Foreskin melanocyte (primary cell): ENCODE measurements at places on chromosomes 1 and 21.
A peak's percentile ranks its signal among the peaks of the same experiment; 100 is the strongest.

DNA sequence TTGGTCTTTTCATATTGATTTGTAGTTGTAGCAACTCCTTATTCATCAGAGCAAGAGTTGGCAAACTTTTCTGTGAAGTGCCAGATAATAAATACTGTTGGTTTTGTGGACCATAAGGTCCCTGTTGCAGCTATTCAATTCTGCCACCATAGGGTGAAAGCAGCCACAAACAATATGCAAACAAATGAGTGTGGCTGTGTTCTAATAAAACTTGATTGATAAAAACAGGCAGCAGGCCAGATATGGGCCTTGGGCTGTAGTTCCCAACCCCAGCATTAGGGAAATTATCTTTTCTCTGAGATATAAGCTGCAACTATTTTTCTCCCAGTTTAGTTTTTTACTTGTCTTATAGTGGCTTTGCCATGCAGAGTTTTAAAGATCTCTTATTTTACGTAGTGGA lies 469.2 kb downstream of the SMYD3 start:
- no peak for DNase-seq

DNA sequence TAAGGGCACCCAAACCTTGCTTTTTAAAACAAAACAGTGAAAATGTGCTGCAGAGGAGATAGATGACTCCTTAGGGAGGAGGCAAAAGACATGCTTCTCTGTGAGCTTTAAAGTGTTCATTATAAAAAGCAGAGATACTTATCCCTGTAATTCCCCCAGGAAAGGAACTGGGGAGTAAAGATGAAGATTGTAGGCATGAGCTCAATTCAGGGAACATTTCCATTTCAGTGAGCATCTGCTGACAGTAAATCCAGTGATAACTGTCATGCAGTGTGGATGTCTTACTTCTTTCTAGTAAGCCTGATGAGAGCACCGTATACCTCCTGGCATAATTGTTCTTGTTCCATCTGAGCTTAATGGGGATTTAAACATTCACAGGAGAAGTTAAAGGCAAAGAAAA lies 1296.5 kb downstream of the MRPL39 start:
- no peak for DNase-seq

GRCh38 chr1:46303872-46304326 lies 401 bp downstream of the UQCRH start:
- DNase-seq: no peak

- DNase-seq: no peak
Observed at GRCh38 chr1:234760303-234760723, 150.3 kb upstream of the IRF2BP2 start.

GRCh38 chr1:66271904-66272254 lies 262.1 kb upstream of the SGIP1 start:
- DNase-seq: peak; percentile 76

DNA sequence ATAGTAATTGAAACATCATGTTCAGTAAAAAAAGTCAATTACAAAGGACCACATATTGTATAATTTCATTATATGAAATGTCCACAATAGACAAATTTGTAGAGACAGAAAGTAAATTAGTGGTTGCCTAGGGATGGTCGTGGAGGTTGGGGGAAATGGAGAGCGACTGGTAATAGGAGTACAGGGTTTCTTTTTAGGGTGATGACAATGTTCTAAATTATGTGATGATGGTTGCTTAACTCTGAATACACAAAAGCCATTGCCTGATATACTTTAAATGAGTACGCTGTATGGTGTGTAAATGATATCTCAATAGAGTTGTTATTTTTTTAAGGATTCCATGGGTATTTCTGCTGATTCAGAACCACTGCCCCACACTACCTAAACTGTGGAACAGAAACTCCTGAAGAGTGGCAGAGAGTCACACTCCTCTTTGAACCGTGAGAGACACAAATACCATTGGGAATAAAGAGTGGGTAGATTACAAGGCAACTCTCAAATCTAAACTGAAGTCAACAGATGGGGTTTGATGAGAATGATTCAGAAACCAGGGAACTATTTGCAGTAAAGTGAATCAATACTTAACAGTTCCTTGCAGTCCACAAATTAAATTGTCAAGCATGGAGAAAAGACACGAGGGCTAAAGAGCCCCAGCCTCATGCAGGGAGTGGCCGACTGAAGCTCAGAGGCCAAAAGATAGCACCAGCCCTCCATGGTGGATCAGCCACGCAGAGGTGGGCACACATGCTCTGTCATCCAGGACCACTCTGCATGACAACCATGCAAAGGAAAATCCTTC lies 118.0 kb downstream of the CAPN8 start:
- no peak for DNase-seq
